ENCODE measurements at places on chromosomes 5 and 9.

DNA sequence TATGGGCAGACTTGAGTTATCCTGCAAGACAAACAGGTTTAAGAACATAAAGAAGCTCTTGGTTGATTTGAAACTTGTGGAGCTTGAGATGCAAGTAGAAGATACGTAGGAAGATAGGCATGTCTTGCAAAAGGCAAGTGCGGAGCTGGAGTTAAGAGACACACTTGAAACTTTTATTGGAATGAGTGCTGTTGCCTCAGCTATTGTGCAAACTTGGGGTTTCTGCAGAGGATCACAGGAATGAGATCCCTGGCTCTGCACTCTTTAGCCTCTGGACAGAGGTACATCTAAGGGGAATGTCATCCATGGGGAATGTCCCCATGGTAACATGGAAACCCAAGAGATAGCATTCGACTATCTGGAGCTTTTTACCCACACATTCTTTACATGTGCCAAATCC, 121.1 kb downstream of the ADCY2 start:
- no peak for DNase-seq

DNA sequence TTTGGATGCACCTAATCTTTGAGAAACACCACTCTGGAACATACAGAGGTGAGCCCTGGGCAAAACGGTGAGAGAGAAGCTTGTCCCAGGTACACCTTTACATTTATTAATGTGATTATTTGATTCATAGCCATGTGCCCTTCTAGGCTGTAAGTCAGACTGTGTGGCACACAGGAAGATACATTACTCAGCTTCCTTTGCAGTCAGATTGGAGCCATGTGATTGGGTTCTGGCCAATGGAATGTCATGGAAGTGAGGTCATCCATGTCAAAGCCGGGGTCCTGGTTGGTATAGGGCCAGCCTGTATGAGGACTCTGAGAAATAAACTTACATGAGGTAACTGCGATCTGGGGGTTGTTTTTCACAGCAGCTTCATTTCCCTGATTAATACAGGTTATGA, 106.8 kb upstream of the CD180 start:
- no peak for DNase-seq

DNA sequence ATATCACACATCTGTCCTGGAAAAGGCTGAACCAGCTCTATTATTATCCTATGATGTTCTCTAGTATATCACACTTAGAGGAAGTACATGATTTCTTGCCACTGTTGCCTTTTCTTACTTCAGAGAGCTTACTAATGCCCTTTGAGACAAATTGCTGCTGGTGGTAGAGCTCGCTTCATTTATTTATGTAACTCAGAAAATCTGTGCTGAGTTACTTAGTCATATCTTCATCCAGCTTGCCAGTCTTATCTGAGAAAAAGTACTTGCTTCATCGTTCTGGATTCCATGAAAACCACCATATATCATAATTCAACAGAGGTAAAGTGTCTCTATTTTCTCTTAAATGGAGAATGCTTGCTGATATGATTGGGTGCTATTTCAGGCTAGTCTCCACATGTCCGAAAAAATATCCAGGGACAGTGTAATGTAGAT, 26.6 kb downstream of the PTPDC1 start:
- no peak for DNase-seq

GRCh38 chr5:142830241-142831008, 60.2 kb downstream of the ARHGAP26 start:
- no peak for DNase-seq

- DNase-seq = no peak
Observed at GRCh38 chr9:98532574-98532973, 176.2 kb downstream of the GABBR2 start.

DNA sequence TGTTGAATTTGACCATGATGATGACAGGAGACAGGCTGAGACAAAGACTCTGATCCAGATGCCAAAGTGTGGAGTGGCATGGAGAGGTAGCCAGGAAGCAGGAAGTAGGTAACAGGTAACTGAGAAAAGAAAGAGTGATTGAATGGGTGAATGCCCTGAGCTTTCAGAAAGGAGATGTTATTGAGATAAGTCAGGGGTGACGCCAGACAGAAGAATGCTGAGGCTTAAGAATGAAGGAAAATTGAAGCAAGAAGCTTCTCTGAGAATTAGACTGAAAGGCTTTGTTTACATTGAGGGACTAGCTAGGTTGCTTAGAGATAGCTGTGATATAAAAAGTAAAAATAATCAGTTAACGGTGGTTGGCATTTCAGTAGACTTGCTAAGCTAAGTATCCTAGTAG, 165.7 kb downstream of the PSAT1 start:
- DNase-seq = no peak

DNA sequence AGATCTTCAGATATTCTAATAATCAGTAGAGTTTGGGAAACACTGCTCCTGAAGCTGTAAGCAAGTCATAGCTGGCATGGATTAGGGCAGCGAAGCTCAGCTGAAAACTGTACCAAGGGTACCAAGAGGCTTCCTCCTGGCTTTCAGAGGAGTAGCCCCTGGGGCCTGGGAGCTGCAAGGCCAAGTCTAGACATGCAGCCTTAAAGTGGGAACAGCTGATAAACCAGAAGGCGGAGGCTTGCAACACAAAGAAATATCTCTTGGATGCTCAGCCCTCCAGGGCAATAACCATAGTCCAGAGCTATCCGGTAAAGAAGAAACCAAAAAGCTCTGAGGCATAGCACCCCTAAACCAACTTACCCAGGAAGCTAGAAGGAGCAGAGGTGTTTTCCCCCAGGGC, 51.5 kb downstream of the MRPS30 start:
- DNase-seq = no peak

DNA sequence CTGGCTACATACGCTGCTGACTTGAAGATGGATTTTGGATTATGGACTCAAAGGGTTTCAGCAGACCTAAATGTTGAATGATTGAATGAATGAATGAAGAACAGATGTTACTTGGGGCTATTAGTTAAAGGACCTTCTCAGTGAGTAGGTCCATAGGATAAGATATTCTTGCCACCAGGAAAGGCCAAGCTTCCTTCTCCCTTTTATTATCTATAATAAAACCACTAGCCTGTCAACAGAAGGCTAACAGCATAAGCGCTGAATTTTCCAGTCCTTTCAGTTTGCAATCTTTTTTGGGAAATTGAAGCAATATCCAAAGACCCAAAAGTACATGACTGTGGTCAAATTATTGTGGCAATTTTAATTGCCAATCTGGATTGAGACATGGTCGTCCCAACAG, 113.3 kb downstream of the SV2C start:
- no peak for DNase-seq

DNA sequence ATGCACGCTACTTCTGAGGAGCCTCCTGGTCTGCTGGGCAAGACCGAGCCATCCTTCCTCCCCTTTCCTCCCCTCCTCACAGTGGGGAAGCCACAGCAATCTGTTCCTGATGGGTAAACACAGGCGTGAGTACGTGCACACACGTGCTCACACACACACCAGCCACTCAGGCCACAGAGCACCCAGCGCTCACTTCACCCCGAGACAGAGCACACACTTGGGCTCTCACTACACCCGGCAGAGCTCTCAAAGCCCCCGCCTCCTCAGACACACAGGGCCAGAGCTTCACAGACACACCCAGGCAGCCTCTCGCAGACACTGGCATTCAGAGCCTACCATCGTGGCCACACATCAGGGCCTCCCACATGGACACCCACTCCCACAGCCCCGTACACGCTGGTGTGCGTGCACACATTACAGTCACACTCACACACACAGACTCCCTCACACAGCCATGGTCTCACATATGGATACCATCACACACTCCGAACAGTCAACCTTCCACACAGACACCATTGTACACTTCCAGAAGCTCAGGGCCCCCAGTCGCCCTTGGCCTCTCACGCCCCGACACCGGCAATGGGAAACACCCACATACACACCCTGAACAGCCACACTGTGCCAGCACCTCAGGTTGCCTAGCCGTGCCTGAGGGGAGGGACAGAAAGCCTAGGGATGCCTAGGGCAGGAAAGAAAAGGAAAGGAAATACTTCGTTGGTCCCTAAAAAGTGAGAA, 13.5 kb downstream of the CNTFR start:
- no peak for DNase-seq

DNA sequence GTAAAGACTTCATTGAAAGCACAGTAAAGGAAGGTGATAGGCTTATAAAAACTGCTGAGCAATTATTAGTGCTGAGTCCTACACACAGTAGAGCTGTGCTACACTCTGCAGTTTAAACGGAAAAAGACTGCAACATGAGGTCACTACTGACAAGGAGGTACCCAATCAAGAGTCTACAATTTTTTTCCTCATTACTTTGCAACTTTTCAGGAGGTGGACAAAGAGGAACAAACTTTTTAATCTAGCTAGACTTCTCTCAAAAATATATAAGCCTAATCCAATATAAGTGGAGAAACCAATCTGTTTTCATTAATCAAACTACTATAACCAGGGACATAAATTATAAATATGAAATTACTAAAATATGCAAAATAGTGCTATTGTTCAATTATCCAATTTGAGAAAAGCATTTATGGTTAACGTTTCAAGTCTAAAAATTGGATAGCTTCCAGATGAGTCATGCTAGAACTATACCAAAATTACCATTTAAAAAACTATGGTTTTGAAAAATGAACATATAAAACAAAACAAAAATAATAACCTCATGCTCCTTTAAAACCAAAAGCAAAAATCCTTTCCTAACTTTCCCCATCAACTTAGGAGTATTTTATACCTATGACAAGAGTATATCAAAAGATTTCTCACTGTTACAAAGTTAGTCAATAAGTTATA, 37.7 kb downstream of the FAM13B start:
- DNase-seq = no peak

- DNase-seq = no peak
Observed at GRCh38 chr5:75933489-75933888, 149.7 kb upstream of the SV2C start.

GRCh38 chr9:118059484-118060278, 355.5 kb downstream of the TLR4 start:
- no peak for DNase-seq

DNA sequence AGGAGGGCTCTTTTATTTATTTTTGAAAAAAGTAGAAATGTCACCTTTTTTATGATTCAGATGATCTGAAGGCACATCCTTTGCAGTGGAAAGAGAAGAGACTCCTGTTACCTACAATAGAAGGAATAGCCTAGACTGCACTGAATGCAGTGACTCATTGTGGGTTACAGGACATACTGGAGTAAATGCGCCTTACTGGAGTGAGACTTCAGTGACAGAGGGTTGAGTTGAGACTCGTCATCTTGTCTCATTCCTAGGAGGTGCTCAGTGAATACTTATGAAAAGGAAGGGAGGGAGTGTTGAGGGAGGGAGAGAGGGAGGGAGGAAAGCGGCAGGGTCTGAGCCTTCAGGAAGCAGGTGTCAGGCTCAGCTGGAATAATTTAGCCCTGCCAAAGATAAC, 25.2 kb downstream of the ANKRA2 start:
- no peak for DNase-seq

DNA sequence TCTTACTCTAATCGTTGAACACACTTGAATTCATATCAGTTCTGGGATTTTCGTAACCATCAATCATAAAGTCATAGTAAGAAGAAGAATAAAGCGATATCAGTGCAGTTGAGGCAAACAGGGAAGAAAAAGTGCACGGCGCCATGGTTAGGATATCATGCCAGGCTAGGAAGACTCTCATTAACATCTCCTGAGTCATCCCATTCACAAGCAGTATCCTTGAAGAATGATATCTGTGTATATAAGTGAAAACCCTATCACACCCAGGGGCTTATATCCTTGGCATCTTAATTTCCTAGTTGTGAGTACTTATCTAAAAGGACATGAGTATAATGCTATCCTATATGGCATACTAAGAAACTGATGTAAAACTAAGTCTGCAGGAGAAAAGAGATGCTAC, 38.6 kb downstream of the NFIB start:
- DNase-seq = no peak

DNA sequence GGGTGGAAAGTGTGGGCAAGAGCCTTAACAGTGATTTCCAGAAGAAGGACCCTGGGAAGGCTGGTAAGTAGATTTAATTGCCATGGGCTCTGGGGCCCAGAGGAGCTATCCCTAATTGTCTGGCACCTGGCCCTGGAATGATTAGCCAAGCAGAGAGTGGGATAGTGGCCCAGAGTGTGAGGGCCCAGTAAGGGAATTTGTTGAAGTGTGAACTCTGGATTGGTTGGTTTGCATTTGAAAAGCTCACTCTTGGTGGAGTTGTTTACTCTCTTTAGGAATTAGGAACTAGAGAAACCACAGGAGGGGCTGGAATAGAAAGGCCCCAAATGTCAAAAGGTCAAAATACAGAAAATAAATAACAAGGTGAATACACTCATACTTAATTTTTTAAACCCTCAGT, 207.1 kb downstream of the GABRG2 start:
- no peak for DNase-seq

GRCh38 chr5:36606036-36606427, 374 bp upstream of the SLC1A3 start:
- no peak for DNase-seq

DNA sequence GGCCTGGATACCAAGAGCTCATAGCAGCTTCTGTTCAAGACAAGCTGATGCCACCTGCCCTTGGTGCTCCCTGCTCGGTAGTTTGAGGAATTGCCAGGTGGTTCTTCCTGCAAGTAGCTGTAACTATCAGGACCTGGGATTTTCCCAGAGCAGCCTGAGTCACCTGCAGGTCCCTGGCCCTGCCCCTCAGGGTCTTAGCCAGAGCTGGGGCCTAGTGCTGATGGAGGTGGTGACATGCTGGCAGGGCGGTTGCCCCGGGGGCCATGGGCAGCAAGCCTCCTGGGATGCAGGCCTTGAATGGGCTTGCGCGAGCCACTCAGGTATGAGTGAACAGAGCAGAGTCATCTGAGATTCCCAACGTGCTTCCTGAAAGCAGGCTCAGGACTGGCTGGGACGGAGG, 262.3 kb downstream of the HSPA4 start:
- DNase-seq = no peak
